ENCODE measurements at places on chromosomes 6 and 20.

DNA sequence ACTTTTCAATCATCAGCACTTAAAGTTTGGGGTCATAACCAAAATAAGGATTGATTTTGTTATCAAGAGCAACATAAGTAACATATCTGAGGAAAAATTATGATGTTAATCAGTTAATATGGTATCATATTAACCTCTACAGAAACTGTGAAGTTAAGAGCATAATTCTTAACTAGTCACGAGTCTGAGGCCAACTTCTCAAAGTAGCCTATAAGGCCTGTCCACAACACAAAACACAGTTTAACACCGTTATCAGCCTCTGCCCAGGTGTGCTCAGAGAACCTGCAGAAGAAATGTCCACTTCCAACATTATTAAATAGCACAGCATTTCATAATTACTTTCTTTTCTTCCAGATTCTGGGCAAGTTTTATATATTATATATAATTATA is 1.1 kb downstream of the STX7 start:
- DNase-seq = no peak

DNA sequence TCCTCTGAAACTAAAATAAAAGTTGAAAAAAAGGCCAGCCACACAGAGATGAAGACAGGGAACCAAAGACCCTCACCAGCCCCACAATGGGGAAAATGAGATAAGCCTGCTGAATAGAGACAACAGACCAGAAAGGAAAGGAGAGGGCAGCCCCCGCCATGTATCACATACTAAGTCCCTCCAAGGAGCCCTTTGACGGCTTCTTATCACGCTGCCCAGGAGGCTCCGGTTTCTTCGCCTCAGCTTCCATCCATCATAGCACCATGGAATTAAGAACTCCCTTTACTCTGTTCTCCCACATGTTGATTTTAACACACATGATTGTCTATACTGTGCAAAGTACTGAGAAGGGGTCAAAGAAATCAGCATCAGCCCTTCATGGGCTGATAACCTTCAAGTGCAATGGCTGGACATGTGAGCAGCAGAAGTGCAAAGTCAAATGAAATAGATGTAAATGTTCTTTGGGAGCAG is 54.9 kb downstream of the MAP3K5 start:
- DNase-seq = no peak

DNA sequence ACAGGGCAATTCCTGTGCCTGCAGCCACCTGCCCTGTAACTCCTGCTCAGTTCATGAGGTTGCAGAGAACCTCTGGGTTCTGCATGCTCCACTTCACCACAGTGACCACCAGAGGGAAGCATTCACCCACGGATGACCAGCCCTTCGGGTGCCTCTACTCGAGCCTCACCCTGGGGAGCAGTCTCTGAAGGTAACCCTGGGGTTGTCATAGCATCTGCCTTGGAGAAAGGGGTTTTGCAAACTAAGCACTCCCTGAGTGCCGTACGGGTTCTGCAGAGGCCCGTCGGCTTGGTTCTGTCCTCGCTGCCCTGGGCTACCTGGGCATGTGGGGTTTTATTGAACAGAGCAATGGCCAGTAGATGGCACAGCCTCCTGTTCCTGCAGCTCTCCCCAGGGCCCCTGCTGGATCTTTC is 10.2 kb upstream of the CST5 start:
- peak; percentile 24 for DNase-seq

- no peak for DNase-seq
Measured at GRCh38 chr6:160043784-160044183, 74.9 kb downstream of the IGF2R start.

- DNase-seq = no peak
Measured at GRCh38 chr6:133298801-133299200, 57.6 kb downstream of the EYA4 start.

- DNase-seq = no peak
Measured at GRCh38 chr6:16950302-16950701, 151.5 kb upstream of the STMND1 start.

DNA sequence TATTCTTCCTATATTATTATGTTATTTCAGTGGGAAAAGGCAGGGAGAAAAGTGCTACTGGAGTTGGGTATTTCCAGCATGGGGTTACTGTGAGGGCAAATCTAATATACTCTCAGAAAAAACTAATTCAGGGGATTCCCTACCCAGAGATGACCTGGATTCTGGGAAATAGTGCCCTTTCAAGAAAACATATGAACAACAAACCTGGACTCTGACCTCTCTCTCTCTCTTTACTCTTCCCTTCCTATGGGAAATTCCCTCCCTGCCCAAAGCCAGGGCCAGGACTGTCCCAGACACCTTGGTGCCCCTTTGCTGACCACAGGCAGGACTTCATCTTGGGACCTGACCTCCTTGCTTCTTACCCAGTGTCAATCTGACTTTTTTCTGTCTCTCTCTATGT is 1.6 kb upstream of the UBD start:
- no peak for DNase-seq

DNA sequence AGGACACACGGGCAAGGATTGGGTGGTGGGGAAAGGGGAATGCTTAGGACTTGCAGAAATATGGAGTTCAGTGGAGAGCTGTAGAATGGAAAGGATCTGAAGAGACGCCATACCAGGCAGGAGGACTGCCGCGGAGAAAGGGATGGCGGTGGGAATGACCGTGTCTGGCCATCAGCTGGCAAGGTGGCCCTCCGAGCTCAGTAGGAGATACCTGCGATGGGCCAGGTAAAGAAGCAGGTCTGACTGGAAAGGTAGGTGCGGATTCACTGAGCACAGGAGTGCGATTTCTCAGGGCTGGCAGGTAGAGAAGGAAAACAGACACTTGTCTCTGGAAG is 26.0 kb downstream of the PCK1 start:
- no peak for DNase-seq

GRCh38 chr20:11001764-11002540 is 328.2 kb upstream of the JAG1 start:
- no peak for DNase-seq

GRCh38 chr20:17895641-17896171 is 72.9 kb downstream of the SNX5 start:
- no peak for DNase-seq

- DNase-seq = no peak
Measured at GRCh38 chr6:11684901-11685480, 93.6 kb downstream of the ADTRP start.

DNA sequence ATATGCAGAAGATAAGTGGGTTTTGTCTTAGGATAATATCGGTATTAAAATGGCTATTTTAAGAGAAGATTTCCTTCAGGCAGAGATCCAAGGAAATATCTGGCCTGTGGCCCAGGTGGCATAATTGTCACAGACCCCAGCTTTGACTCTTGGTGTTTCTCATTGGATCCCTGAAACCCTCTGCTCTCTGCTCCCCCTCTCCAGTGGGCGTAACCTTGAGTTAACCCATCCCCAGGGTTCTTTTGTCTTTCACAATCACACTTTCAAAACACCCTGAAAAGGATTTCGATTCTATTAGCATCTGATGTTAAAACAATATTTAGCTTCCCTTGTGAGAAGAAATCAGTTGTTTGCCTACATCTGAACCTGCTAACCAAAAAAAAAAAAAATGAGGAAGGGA is 7.2 kb downstream of the SSTR4 start:
- no peak for DNase-seq

- no peak for DNase-seq
Measured at GRCh38 chr6:167238146-167238693, 52.9 kb upstream of the UNC93A start.

DNA sequence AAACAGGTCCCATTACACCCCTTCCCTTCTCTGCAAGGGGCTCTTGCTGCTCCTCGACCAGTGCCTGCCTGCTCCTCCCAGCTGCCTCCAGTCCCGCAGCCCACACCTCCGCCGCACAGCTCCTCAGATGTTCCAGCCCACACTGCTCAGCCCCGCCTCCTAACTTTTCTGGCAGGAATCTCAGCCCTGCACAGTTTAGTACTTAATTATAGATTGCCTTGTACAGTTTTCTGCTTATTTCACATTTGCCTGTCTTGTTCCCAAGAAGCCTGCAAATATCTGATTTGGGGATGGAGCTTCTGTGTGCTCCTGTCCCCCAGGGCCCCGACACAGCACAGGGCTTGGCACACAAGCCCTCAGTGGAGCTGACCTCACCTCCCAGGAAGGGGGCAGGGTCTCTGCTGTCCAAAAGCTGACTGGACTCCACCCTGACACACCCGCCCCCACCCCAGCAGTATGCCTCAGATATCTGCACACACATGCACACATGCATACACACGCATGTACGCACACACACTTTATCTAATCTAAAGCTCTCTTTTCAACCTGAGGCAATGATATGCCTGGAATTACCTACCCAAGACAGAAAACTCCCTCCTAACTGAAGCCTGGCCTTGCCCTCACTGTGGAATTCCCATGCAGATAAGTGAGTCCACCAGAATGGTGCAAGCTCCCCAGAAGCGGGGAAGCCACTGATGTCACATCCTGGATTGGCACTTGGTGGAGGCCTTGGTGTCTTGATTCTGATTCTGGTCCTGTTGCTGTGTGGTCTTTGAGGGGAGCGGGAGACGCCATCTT is 1.2 kb upstream of the PNPLA1 start:
- DNase-seq = no peak

DNA sequence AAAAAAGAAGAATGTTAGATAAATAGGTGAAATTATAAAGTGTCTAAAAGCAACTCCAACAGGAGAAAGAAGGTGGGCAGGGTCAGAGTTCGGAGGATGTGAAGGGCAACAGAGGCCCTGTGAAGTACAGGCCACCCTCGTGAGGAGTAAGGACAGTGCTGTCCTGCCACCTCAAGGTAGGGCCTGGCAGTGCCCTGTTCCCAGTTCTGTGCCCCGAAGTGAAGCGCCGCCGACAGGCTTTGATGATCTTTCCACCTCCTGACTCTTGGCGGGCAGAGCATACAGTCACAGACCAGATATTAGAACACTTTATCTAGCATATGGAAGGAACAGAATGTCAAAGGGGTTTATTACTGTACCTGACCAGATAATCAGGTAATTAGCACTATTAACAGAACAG is 75.8 kb downstream of the GJA10 start:
- DNase-seq = no peak

GRCh38 chr6:54262971-54263370 is 45.3 kb upstream of the TINAG start:
- no peak for DNase-seq

DNA sequence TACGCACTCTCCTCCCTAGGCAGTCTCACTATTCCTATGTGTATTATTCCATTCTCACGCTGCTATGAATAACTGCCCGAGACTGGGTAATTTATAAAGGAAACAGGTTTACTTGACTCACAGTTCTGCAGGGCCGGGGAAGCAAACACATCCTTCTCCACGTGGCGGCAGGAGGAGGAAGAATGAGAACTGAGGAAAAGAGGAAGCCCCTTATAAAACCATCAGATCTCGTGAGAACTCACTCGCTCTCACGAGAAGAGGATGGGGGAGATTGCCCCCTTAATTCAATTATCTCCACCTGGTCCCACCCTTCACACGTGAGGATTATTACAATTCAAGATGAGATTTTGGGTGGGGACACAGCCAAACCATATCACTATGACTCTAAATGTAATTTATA is 61.9 kb downstream of the ECT2L start:
- DNase-seq = no peak

DNA sequence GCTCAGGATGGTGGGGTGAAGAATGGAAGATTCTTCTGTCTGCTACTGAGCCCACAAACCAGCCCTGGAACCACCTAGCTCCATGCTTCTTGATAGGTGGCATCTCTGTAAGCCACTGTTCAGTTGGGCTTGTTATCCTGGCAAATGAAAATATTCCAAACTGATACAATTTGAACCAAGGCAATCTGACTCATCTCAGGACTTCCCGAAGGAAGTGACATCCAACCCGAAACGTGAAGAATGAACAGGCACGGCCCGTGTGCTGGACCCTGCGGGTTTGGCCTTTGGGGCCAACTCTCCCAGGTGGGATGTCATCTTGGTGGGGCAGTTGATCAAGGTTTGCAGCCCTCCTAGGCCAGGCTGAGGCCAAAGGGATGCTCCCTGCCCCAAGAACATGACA is 160.3 kb downstream of the PREX1 start:
- DNase-seq = no peak

GRCh38 chr6:36252005-36252404 is 17.9 kb upstream of the PNPLA1 start:
- no peak for DNase-seq

- DNase-seq = no peak
Measured at GRCh38 chr6:139919107-139920026, 544.9 kb upstream of the CITED2 start.

DNA sequence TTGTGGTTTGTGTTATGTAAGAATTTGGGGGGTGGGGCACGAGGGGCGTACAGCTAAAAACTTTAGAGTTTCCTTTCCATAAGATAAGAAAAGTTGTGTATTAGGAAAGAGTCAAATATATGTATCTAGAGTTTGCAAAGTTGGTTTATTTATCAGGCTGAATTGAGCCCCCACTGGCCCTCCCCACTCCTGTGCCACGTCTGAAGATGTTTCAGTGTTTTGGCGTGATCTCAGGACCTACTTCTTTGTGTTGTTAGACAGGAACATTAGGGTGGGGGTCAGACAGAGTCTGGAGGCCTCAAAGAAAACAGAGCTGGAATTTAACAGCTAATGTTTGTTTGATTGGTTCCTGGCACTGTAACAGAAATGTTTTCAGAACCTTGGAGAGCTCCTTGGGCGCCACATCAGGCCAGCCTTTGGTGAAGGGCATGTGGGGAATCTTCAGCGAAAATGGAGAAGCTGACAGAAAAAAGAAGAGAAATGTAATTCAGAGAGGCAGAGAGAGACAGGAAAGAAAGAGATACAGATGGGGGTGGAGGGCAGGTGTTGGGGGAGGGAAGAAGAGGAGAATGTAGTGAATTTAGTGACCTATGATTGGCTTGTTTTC is 674 bp downstream of the NRSN1 start:
- peak; percentile 91 for DNase-seq

DNA sequence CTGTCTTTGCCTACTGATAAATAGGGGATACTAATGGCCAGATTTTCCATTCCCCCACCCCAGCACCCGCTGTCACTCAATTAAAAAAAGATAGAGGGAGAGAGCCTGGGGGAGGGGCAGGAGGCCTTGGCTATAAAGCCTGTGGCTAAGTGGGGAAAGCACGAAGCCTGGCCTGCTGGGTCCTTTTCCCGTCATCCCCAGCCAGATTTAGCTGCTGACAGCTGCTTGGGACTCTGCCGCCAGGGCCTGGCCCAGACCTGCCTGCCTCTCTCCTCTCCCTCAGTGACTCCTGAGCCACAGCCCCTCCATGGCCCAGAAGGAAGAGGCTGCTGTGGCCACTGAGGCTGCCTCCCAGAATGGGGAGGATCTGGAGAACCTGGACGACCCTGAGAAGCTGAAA is at the start of gene APOBEC2:
Gene APOBEC2 (plus strand): TSS at position 162 of the 400 bp plus-strand sequence. CDS start 146 bp downstream, at position 308.
- no peak for DNase-seq

DNA sequence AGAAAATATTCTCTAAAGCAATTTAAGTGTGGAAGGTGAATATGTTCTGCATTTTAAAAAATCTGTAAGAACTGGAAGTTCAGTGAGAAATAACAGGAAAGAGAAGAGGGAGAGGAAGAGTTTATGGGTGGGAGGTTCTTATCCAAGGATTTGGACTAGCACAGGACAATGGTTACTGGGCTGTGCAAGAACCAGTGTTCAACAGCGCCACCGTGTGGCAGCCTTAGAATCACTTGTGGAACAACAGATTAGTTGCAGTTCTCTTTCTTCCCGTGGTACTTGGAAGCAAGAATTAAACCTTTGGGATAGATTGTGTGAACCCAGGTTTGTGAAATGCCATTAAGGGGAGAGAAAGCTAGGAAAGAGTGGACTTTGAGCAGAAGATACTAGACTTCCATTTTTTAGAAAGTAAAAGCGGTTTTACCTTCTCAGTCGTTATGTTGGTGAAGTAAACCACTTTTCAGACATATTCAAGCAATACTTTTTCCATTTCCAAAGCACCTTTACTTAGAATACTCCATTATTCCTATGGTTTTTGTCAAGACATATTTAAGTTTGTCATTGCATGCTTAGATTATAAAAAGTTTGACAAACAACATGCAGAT is 436.7 kb downstream of the RNF144B start:
- peak; percentile 3 for DNase-seq
